Lung (tissue), 17 donors: ENCODE measurements at places on chromosomes 11 and 22. TPM values are rescaled to one million over a fixed set of nuclear protein-coding genes. Genes with fewer than 3 reads are reported as not detected.
A peak's percentile ranks its signal among the peaks of the same experiment; 100 is the strongest.

- no peak for DNase-seq
These were observed 245.2 kb downstream of the NTM start for GRCh38 chr11:131615611-131616010.

- DNase-seq, result peak; percentile 78
These were observed 7.0 kb downstream of the CHST1 start for GRCh38 chr11:45658292-45658991.

GRCh38 chr11:45027312-45027711 is 76.6 kb upstream of the TP53I11 start:
- DNase-seq, result no peak

DNA sequence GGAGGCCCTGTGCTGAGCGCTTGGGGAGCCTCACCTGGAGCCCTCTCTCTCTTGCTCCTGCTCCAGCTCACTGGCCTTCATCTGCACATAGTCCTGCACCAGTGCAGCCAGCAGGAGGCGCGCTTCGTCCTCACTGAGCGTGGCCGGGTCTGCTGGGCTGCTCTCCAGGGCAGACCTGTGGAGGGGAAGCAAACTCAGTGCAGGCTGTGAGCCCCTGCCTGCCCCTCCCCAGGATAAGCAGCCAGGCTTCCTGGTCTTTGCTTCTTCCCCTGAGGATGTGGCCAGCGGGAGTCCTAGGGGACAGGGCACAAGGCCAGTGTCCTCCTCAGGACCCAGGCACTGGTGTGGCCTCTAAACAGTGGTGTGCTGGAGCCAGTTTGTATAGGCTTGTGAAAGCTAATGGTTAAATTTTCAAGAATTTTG is 2.2 kb downstream of the CALCA start:
- DNase-seq, result peak; percentile 64

DNA sequence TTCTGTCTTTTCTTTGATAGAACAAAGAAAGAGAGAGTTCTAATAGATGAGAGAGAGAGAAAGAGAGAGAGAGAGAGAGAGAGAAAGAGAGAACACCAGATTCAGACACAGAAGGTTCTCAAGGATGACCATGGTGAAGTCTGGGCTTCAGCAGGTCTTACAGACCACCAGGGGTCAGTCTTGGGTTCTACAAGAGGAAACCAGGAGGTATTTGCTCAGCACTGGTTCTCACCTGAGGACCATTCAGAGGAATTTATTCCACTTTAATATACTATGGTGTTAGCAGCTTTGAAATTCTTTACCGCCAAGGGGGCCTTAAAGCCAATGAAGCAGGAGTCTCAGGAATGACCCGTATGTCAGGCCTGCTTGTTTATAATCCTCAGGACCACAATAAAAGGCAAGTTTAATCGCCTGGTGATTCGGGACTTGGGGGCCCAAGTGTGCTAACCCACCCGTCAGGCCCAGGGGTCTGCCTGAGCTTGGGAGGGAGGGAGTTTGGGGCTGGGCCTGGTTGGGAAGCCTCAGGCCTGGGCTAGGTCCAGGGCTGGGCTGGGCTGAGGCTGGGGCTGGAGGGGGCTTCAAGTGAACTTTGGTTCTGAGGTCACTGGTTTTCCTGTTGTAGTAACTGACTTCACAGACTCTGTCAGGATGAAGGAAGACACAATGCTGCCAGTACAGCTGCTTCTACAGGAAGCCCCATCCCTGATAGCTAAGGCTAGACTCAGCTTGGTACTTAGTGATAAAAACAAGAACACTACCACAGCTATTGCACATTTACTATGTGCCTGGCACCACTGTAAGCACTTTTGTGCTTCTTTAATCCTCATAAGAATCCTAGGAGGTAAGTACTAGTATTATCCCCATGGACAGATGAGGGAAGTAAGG is 179.2 kb upstream of the ZBED5 start:
- DNase-seq, result peak; percentile 71

DNA sequence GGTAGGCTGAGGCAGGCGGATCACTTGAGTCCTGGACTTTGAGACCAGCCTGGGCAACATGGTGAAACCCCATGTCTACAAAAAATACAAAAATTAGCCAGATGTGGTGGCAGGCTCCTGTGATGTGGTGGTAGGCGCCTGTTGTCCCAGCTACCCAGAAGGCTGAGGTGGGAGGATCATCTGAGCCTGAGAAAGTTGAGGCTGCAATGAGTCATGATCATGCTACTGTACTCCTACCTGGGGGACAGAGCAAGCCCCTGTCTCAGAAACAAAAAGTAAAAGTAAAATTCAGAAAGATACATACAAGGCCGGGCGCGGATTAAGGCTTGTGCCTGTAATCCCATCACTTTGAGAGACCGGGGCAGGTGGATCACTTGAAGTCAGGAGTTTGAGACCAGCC is 6.3 kb downstream of the LDHAL6A start:
- DNase-seq, result no peak

- DNase-seq, result no peak
These were observed 18.6 kb upstream of the EHF start for GRCh38 chr11:34602245-34602644.

DNA sequence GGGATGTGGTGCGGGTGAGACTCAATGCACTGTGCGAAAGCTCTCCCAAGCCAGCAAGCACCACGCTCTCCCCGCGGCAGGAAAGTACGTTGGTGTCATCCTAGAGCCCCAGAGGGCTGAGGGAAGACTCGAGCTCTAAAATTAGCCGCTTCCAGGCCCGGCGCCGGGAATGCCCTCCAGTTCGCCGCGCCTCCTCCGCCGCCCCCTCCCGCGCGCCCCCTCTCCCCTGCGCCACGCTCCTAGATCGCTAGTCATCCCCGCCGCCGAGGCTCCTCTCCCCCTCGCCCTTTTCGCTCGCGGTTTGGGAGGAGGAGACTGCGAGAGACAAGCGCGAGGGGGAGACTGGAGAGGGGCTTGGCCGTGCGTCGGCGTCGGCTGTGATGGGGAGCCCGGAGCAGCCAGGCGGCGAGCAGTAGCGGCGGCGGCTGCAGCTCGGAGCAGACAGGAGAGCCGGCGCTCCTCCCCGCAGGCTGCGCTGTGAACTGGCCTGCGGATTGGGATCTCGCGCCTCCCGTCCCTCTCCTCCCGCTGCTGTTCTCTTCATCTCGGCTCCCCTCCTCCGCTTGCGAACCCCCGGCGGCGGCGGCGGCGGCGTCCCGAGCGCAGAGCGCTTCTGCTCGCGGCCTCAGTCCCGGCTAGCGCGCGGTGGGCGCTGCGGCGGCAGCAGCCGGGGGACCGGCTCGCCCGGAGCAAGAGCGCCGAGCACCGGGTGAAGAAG is at the start of gene FAT3:
TSS of gene FAT3 (plus strand) at position 412 of the 718 bp plus-strand sequence. CDS start 127,295 bp downstream, outside the sequence.
- peak; percentile 95 for DNase-seq

DNA sequence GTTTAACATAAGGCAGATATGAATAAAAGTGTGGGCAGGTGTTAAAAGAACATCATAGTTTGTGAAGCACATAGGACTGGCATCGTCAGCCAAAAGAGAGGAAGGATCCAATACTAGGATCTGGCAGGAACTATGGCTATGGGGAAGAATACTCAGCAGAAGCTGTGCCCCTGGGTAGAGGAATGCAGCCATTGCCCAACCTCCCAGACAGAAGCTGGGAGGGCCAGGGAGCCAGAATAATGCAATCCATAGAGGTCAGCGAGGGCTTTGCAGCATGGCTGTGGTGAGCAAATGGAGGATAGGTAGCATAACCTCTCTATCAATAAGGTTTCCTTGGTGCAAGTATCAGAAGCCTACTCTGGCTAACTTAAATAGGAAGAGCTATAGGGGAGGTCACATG is 11.7 kb upstream of the CSTF3 start:
- DNase-seq, result no peak

- DNase-seq, result no peak
These were observed 48.9 kb downstream of the ST3GAL4 start for GRCh38 chr11:126404367-126404766.

GRCh38 chr11:111541254-111542061 is 938 bp downstream of the LAYN start:
- DNase-seq, result peak; percentile 76

DNA sequence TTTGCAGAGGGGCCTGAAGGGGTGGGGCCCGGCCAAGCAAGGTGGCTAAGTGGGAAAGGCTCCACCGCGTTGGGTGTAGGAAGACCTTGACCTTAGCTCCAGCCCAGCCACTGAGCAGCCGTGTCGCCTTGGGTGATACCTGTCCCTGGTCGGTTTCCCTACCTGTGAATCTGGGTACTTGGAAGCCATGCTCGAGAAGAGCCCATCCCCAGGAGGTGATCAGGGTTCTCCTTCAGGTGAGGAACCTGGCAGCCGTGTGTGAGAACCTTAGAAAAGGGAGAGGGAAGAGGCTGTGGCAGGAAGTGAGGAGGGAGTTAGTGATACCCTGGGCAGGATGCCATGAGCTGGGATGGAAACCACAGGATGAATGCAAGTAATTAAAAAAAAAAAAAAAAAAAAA is 21.6 kb downstream of the PPARA start:
- no peak for DNase-seq

DNA sequence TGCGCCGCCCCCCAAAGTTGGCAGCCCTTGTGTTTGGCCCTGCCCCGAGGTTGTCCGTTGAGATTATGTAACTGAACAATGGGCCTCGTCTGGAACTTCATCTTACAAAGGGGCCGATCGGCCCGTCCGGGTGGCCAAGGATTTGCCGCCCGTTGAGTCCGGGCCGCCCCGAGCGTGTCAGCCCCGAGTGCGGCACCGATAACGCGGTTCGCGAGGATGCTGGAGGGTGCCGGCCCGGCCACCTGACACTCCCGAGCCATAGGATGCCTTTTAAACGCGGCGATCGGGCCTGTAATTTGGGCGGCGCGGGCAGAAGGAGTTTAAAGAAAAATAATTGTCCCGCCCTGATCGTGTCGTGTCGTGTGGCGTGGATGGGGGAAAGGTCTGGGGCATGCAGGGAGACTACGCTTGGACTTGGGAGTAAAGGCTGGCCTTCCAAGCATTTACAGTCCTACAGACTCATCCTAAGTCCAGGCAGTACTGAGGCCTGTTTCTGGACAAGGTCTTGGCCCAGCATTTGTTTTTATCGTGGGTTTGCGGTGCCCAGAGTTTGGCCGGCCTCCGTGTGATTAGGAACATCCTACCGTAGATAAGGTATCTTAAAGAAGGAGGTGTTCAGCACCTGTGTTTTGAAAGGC is 1.3 kb downstream of the WEE1 start:
- DNase-seq, result peak; percentile 51

DNA sequence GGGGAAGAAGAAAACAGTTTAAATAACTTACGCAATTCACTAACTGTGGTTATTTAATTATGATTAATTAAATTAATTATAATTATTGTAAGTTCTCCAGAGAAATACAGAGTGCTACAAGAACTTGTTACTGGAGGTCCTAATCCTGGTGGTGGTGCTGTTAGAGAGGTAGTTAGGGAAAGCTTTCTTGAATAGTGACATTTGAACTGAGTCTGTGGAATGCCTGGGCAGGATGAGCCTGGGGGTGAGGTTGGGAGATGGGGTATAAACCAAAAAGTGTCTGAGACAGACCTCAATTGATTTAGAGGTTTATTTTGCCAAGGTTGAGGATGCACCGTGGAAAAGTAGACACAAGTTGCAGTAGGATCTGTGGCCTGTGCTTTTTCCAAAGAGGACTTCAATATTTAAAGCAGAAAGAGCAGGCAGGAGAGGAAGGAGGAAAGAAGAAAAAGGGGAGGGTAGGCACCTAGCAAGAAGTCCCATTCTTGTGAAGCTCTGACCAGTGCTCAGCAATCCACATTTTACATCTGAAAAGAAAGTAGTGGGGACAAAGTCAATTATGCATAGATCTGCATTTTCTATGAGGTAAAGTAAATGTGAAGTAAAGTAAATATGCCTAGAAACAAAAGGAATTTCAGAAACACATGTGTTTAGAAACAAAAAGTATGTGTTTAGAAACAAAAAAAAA is 4.4 kb upstream of the ZNF202 start:
- DNase-seq, result no peak

DNA sequence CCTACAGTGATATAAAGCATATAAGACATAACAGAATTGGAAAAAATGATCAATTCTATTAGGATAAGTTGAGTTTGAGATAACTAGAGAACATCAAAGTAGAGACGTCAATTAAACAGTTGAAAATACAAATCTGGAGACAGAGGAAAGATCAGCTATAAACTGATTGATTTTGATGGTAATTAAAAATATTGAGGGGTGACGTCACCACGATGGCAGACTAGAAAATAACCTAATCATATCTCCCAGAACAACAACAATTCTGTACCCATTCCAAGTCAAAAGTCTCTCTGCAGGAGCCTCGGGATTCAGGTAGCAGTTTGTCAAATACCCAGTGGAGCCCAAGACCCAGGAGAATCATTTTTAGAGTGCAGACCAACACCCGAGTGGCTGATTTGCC is 28.9 kb downstream of the MS4A13 start:
- DNase-seq, result no peak

DNA sequence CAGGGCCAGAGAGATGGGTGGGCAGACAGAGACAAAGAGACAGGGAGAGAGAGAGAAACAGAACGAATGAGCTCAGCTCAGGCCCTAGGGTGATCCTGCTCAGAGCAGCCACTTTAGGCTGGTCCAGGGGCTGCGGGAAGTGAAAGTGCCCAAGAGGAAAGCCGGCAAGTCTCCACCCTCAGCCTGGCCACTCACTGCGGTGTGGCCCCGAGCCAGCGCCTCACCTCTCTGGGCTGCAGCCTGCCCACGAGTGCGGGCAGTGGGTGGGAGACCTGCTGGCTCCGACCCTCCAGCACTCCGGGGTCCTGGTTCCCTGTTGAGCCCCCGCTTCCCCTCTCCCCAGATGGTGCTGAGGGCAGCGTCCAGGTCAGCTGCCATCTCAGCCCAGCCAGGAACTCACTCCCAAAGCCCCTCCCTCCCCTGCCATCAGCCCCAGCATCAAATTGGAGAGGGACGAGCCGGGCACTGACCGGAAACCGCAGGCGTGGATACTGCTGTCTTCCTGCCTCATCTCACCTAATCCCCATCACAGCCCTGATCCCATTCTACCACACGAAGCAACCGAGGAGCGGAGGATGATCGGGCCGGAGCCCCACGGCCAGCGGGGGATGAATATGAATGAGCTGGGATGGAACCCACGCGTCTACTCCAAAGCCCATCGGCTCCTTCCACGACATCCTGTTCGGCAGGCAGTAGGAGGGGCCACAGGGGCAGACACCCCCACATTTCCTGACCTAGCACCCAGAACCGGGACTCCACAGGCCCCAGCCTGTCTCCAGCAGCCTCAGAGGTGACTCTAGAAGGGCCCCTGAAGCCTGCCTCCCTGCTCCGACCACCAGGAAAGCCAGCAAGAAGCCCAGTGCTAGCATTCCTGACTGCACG is 16.9 kb downstream of the ELFN2 start:
- no peak for DNase-seq

DNA sequence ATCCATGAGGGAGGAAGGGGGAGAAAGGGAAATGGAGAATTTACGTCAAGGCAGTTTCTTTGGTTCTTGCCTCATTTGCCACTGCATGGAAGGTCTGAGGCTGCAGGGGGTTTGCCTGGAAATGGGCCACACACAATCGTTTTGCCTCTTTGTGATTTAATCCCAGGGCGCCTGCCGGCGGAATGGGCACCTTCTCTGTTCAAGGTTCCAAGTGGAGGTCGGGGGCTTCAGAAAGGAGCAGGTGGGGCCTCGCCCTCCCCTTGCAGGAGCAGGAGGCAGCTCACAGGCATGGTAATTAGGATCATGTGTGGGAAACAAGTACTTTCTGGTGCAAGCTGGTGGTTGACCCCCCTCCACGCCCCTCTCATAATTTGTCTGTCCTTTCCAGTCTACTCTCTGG is 29.9 kb downstream of the MPPED1 start:
- no peak for DNase-seq

The C11orf91 gene
- total RNA-seq, result 3.6 TPM

The TMPRSS4 gene
- total RNA-seq, result 4.8 TPM

The FAM180B gene
- not detected for total RNA-seq

The SNX32 gene
- total RNA-seq, result 0.77 TPM

The PIWIL4 gene
- 1.8 TPM for total RNA-seq

The SELENOM gene
- total RNA-seq, result 156 TPM
